Right atrium auricular region (tissue), 2 donors: ENCODE measurements at places on chromosomes 2 and 18.
A peak's percentile ranks its signal among the peaks of the same experiment; 100 is the strongest.

DNA sequence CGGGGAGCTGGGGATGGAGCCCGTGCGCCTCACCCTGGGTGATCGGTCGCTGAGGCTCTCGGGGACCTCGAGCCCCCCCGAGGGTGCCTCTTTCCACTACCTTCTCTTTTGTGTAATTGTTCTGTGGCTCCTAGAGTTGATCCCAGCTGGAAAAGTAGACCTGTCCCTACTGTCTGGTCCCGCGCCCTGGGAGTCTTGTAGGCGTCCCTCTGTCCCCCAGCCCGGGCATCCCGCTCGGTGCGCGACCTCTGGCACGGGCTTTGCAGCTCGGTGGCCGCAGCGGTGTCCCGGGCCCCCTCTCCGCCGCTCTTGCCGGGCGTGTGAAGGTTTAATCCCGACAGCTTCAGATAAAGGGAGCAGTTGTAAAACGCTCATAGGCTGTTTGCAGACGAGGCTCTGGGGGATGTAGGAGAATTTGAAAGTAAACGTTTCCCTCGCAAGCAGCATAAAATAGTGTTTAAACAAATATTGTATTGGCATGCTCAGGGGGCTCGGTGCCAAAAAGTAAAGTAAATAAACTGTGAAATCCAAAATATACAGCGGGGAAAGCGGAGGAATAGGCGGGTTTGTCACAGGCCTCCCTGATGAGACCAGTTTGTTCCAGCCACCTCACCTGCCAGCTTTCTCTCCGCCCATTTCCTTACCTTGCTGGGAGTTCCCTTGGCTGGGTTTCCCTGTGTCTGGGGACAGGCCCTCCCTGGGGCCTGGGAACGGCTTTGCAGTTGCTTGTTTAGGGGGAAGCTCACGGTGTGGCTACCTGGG, 1.9 kb downstream of the GLI2 start:
- peak; percentile 50 for DNase-seq

- no peak for DNase-seq
These were observed 38.2 kb downstream of the ZNF516 start for GRCh38 chr18:76456823-76457222.

- DNase-seq: no peak
These were observed 11.0 kb upstream of the KYNU start for GRCh38 chr2:142866426-142866825.

- no peak for DNase-seq
These were observed 18.8 kb downstream of the EPHA4 start for GRCh38 chr2:221553333-221553732.

GRCh38 chr2:55111570-55112228, 61.4 kb upstream of the RTN4 start:
- DNase-seq: peak; percentile 91

DNA sequence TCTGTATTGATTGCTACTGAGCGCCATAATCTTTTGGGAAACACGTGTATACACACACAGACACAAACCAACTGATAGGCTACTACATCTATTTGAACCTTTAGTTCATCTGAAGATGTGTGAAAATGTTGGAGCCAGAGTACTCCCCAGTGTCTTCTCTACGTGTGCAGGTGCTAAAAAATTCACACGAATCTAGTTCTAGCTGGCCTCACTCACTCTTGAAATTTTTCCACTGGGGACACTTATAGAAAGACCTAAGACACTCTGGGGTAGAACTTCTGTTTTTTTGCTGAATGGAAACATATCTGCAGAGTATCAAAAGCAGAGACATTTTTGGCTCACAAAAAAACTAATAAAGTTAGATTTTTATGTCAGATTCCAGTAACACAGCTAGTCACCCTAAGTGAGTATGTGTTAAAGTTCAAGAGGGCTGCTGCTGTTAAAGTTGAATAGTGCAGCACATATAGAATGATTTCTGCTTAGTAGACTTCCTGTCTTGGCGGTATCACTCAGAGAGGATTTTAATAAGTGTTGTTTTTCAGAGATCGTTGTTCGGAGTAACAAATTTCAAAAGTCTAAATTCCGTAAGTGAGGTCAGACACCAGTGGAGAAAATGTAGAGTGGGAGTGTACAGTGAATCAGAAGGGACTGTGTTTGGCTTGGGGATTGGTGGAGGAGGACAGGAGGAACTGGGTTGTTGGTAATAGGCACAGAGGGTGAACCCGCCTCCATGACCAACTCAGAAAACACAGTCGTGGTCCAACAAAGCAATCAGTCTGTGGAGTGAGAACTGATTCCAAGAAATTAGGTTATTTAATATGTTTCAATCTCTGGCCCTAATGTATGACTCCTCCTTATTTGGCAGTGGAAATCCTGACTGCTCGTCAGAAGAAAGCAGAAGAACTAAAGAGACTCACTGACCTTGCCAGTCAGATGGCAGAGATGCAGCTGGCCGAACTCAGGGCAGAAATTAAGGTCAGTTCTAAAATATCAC, 43.1 kb downstream of the KCTD18 start:
- peak; percentile 77 for DNase-seq

DNA sequence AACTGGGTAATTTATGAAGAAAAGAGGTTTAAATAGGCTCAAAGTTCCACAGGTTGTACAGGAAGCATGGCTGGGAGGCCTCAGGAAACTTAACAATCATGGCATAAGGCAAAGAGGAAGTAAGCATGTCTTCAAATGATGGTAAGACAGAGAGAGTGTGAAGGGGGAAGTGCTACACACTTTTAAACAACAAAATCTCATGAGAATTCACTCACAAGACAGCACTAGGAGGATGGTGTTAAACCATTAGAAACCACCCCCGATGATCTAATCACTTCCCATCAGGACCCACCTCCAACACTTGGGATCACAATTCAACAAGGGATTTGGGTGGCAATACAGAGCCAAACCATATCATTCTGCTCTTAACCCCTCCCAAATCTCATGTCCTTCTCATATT, 34.9 kb downstream of the CFAP210 start:
- DNase-seq: no peak

DNA sequence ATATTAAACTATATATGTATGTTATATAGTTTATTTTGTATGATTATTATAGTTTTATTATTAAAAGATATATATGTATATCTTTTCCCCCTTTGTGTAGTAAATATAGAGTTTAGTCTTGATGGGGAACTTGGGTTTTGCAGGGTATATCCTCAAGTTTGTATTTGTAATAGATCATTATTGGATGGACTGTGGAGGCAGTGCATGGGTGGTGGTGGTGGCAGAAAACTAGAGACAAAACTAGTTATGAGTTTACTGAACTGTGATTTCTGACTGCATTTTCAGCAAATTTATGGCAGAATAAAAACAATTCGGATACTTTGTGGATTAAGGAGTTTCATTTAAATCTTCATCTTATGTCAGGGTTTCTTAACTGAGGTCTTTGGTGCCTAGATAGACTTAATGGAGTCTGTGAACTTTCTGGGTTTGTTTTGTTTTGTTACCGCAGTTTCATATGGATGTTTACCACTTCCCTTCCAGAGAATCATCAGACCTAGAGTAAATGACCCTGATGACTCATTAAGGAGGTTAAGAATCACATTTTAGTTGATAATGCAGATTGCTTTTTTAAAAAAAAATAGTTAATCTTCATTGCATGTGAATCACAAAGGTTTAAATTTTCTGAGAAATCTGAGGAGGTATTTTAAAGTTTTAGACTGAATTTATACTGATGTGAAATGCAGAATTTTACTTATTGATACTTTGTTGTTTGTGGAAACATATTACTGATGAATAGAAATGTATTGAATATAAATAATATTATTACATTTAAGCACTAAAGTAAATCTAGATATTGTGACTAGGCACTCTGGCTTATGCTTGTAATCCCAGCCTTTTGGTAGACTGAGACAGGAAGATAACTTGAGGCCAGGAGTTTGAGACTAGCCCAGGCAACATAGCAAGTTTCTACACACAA, 14.5 kb downstream of the EPC2 start:
- DNase-seq: no peak

GRCh38 chr2:3465328-3465727, 54.0 kb downstream of the ADI1 start:
- DNase-seq: no peak

GRCh38 chr2:108986916-108987510, 2.0 kb downstream of the EDAR start:
- DNase-seq: no peak

- no peak for DNase-seq
These were observed 52.2 kb upstream of the NFE2L2 start for GRCh38 chr2:177316756-177317155.

- DNase-seq: no peak
These were observed 1783.2 kb upstream of the CELF4 start for GRCh38 chr18:39348757-39349156.

DNA sequence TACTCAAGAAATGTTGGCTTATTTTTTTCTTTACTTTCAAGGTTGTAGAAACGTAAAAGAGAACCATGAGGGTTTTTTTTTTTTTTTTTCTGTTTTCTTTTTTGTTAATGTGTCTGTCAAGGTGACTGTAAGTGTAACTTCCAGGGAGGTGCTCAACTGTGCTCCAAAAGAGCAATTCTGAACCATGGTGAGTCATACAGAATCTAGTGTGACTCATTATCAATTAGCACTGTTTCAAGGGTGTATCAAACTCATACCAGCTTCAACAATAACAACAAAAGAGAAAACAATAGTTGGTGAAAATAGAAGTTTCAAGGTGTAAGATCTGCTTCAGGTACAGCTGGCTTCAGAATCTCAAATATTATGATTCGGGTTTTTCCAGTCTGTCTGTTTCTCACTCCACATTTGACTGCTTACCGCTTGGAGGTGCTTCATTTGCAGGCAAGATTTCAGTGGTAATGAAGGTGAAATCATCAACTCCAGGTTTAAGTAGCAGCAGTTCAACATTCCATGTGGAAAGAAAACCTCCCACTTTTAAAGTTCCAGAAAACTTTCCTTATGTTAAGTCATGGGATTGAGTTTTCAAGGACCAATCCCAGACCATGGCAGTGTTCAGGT, 850.6 kb downstream of the CNTNAP5 start:
- DNase-seq: no peak

DNA sequence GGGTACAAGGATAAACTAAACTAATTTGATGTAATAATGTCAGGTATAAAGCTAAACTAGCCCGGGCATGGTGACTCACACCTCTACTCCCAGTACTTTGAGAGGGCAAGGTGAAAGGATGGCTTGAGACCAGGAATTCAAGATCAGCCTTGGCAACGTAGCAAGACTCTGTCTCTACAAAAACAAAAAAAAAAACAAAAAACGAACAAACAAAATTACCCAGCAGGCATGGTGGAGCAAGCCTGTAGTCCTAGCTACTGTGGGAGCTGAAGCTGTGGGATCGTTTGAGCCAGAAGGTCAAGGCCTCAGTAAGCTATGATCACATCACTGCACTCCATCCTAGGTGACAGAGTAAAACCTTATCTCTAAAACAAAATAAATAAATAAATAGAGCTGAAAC, 131.8 kb upstream of the KYNU start:
- no peak for DNase-seq

GRCh38 chr2:218406949-218407618, 7.4 kb downstream of the CTDSP1 start:
- DNase-seq: peak; percentile 84

DNA sequence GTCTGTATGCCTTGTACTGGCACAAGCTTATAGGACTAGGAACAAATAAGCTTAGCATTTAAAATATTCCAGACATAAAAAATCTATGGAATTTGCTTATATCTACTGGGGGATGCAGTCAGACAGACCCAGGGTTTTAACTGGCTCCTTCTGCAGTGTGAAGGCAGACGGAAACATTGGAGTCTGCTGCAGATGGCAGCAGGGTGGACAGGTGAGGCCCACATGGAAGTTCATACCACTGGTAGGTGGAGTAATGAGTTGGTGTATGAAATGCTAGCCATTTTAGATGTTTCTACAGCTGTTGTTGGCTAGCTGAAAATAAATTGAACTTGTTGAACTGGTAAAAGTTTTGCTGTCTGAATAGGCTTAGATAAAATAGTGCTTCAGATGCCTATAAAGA, 17.7 kb downstream of the SPTBN1 start:
- DNase-seq: no peak

- no peak for DNase-seq
These were observed 421.0 kb downstream of the TXNL1 start for GRCh38 chr18:56217406-56217805.

- DNase-seq: no peak
These were observed 808.1 kb downstream of the RNF144A start for GRCh38 chr2:7725171-7725849.

DNA sequence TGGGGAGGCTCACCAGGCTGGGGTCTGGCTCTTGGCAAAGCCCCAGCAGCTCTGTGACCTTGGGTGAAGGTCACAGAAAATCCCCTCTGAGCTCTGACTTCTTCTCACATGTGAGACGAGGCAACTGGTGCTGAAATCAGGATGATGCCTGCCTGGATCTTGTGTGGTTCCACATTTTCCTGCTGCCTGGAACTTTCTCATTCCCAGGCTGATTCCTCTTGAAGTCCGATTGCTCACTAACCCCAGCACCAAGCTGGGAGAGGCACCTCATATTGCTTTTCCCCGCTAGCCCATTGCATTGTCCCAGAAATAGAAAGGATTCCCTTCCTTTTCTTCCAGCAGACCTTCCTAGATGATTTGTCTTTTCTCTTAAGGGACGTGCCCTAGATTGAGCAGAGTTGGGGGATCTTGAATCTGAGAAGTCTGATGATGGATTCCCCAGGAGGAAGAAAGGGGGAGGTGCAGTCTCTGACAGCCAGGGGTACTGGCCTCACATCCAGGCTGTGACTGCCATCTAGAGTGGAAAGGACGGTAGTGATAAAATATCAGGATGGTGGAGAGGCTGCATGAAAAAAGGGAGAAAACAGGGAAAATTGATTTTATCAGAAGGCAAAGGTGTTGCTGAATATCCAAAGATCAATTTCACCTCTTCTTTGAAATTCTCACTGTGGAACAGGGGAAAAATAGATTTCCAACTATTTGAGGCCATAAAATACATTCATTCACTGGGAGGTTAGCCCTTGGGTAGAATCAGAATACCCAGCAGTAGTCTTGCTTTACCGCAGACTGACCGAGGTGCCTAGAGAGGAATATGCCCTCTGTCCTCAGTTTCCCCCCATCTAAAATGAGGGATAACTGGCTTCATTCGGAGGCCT, 96.3 kb downstream of the FAM210A start:
- no peak for DNase-seq

GRCh38 chr2:226466124-226466523, 333.5 kb downstream of the IRS1 start:
- no peak for DNase-seq

DNA sequence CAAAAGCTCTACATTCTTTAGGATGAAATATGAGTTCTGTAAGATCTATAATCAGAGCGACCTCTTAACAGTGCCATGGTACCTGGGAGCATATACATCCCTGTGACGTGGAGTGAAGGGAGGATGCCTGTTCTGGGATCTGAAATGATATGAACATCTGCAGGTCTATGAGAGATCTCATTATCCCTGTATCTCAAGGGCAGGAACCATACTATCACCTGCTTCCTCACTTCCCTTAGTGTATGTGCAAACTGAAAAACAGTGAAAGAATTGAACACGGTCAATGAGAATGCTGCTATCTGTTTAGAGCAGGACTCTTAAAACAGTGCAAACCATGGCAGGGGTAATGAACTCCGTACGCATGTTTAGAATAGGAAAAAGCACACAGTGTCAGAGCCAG, 364.0 kb downstream of the LPIN1 start:
- DNase-seq: no peak

GRCh38 chr2:101768556-101769220, 71.2 kb downstream of the MAP4K4 start:
- no peak for DNase-seq

GRCh38 chr18:6558446-6559156, 143.9 kb upstream of the L3MBTL4 start:
- no peak for DNase-seq
